T-helper 1 cell (primary cell): ENCODE measurements at places on chromosomes 11 and 22.

DNA sequence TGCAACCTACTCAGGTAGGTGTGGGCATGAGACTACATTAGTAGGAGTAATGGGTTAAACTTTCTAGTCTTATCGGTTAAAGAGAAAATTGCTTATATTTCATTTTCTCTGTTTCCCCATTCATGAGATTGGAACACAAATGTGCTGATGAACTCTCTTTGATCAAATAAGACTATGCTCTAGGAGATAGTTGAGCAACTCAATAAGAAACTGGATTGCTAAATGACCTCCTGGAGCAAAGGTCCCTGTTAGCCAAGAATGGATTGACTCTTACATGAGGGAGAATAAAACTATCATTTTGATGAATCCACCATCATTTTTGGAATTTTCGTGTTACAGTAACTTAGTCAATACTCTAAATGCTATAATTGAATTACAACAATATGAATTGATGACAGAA, 11.1 kb upstream of the NOX4 start:
- no peak for DNase-seq

- DNase-seq: no peak
Observed at GRCh38 chr11:57155400-57155799, 26.4 kb upstream of the LRRC55 start.

- DNase-seq: no peak
Observed at GRCh38 chr11:110293389-110293788, 3.0 kb downstream of the RDX start.

- no peak for DNase-seq
Observed at GRCh38 chr11:115168229-115168671, 336.0 kb downstream of the CADM1 start.

- no peak for DNase-seq
Observed at GRCh38 chr22:24592058-24592850, 619 bp downstream of the LRRC75B start.

DNA sequence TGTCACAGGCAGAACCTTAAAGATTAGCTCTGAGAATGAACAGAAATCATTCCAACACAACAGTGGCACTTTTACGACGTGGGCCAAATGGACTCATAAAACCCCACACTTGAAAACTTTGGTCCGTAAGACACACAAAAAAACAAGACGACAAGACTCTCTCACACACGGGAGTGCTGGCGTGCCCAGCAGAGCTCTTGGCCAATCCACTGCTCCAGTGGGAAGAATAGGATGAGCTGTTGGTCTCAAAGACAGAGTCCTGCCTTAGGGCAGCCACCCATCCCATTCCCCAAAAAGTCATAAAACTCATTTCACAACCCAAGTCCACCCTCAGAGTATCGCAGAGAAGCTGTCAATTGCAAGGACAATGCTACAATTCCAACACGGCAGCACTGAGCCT, 18.2 kb downstream of the LARGE1 start:
- DNase-seq: no peak

DNA sequence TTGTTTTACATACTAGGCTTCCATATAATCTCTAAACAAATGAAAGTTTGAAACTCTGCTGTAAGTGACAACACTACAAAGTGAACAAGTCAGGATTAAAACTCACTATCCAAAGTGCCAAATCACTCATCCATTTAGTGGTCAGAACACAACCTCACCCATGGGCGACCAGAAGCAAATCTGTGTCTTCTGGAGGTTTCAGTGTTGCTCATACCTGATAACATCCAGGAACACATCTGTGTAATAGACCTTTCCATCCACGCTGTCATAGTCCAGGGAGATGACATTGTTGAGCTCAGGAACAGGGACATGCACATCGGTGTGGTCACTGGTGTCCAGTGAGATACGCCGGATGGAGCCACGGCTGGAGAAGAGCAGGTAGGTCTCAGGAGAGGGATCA, 28.5 kb upstream of the CKAP5 start:
- DNase-seq: no peak

DNA sequence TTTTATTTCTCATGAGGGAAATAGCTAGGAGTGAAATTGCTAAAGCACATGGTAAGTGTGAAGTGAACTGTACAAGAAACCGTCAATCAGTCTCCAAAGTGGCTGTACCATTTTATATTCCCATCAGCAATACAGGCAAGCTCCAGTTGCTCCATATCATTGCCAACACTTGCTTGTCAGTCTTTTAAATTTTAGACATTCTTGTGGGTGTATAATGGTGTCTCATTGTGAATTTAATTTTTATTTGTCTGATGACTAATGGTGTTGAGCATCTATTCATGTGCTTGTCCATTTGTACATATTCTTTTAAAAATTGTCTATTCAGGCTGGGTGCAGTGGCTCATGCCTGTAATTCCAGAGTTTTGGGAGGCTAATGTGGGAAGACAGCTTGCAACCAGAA, 34.1 kb upstream of the SMCO4 start:
- no peak for DNase-seq

DNA sequence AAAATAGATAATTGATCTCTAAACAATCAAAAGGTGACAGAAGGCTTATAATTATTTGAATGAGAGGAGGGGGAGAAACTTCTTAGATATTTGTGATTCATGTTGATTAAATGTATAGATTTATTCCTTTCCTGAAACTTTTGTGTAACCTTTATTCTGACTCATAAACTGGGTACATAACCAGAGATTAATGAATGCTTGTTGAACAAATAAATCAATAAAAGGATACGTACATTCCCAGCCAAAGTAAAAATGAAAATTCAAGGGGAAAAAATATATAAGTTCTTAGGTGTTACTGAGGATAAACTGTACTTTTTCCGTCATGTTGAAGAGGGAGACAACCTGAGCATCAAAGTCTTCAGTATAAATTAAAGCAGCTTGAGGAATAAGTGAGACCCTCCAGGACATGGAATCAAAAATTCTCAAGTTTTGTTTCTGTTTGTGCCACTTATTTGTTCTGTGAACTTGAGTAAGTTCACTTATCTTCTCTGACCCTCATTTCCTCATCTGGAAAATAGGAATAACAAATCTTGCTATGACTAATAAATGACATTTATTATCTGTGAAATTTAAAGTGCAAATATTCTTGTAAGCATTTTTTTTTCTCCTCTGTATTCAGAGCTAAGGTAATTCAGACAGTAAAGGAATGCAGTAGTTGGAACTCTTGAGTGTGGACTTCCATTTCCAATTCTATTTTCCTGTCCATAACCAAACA, 195.4 kb downstream of the METTL15 start:
- DNase-seq: no peak

GRCh38 chr22:27032091-27032761, 374.8 kb downstream of the MIAT start:
- no peak for DNase-seq

GRCh38 chr22:45223304-45224117, 17.2 kb downstream of the KIAA0930 start:
- no peak for DNase-seq

DNA sequence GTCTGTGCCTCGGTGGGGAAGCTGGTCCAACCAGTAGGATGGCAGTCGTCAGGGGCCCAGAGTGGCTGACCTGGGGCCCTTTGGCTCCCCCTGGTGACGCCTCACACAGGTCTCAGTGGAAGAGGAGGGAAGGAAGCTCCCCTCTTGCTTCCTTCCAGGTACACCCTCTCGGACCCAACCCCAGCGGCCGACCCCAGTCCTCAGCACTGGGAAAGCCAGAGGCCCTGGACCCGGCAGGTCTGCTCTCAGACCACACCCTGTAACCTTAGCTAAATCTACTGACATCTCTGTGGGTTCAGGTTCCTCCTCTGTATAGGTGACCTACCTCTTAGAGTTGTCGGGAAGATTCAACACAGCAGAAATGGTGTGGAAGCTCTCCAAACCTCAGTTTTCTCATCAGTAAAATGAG, 3.4 kb upstream of the SCUBE1 start:
- DNase-seq: peak; percentile 49

GRCh38 chr11:101104716-101105115, 24.9 kb downstream of the PGR start:
- DNase-seq: no peak

- no peak for DNase-seq
Observed at GRCh38 chr22:48920776-48921241, 906.9 kb downstream of the BRD1 start.

GRCh38 chr11:86161837-86162236, 82.7 kb upstream of the EED start:
- DNase-seq: no peak

- DNase-seq: peak; percentile 46
Observed at GRCh38 chr11:59158206-59159068, 13.5 kb upstream of the DTX4 start.

- DNase-seq: no peak
Observed at GRCh38 chr11:59283311-59283710, 70.6 kb upstream of the MPEG1 start.

DNA sequence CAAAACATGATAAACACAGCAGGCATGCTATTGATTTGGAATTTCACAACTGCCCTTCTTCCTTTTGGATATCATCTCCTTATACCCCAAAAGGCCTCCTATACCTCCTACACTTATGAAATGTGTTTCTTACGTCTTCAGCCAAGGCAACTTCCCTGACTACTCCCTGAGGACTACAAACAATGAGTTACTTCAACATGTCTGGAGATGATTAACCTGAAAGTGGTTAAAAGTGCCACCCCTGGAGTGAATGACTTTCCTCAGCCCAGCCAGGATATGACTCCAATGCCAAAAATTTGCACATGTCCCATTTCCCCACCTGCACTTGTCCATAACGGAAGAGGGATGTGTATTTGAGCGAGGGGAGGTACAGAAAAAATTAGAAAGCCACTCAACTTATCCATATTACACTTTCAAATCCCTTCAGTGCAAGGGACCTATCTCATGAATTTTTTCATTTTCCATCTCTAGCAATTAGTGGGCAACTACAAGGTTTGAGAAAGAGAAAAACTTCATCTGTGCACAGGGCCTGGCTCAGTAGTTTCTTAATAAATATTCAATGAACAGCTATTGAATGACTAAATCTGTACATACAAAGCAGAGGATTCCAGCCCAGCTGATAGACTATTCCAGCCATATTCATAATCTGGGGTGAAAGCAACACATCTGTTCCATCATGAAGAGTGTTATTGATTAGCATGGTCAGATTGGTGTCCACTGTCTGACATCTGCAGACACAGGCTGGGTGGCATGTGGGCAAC, 36.8 kb downstream of the KIRREL3 start:
- DNase-seq: no peak

DNA sequence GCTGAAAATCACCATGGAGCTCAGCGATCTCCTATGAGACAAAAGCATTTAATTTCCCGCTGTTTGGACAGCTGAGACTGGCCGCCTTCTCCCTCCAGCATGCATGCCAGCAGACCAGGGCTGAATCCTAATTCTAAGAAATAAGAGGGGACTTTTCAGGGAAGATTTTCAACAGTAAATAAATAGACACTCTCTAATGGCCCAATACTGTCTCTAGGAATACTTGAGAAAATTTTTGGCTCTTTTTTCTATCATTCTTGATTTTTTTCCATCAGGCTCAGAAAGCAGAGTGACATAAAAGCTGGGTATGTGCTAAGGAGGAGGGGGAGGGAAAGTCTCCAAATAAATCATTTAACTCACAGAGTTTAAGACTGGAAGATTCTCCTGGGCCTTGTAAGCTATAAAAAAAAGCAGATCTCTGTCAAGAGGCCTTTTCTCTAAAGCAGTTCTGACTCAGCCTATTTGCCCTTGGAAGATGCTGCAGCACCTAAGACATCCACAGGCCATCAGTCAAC, 17.6 kb upstream of the SPON1 start:
- no peak for DNase-seq

GRCh38 chr11:41246399-41246745, 213.1 kb downstream of the LRRC4C start:
- DNase-seq: no peak

DNA sequence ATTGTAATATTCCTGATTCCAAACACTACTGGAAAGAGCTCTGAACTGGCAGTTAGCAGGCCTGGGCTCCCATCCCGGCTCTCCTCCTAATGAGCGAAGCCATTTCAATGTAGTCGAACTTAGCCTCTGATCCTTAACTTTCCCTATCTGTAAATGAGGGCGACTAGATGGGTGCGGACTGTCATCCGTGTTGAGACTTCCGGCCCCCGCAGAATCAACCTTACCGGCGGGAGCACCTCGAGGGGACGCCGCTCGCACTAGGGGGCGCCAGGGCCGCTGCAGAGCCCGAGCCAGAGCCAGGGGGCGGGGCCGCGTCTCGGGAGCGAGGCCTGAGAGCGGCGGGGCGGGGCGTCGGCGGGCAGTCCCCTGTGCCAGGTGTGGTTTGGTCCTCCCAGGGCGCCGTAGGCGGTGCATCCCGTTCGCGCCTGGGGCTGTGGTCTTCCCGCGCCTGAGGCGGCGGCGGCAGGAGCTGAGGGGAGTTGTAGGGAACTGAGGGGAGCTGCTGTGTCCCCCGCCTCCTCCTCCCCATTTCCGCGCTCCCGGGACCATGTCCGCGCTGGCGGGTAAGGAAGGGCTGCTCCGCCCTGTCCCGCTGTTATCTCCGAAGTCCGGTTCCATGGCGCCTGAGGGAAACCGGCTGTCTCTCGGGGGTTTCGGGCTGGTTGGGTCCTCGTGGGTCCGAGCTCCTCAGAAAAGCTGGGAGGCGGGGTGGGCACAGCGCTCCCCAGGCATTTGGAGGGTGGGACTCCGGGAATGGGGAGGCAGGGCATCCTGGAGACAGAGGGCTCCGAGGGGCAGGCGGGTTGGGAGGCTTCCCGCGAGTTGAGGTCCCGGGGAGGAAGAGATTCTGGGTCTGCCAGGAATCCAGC, at the start of gene LIMK2:
LIMK2 (plus strand) TSS at position 437 of the 869 bp plus-strand sequence; CDS start at position 548, 111 bp downstream.
- DNase-seq: peak; percentile 97

GRCh38 chr22:36432592-36433317, 45.0 kb upstream of the MYH9 start:
- DNase-seq: no peak

DNA sequence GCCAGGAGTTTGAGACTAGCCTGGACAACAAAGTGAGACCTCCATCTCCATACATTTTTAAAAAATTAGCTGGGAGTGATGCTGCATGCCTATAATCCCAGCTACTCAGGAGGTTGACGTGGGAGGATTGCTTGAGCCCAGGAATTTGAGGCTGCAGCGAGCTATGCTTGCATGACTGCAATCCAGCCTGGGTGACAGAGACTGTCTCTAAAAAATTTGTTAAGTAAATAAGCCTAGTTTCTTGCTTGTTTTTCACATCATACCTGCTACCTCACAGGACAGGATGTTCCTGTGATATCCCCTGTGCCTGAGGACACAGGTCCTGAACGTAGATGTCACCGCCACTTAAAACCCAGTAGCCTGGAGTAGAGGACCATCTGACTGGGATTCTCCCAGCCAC, 348.6 kb downstream of the MN1 start:
- no peak for DNase-seq
